ENCODE measurements at places on chromosomes 7 and 10.
A peak's percentile ranks its signal among the peaks of the same experiment; 100 is the strongest.

- no peak for DNase-seq
Observed at GRCh38 chr10:31358688-31359330, 39.8 kb downstream of the ZEB1 start.

DNA sequence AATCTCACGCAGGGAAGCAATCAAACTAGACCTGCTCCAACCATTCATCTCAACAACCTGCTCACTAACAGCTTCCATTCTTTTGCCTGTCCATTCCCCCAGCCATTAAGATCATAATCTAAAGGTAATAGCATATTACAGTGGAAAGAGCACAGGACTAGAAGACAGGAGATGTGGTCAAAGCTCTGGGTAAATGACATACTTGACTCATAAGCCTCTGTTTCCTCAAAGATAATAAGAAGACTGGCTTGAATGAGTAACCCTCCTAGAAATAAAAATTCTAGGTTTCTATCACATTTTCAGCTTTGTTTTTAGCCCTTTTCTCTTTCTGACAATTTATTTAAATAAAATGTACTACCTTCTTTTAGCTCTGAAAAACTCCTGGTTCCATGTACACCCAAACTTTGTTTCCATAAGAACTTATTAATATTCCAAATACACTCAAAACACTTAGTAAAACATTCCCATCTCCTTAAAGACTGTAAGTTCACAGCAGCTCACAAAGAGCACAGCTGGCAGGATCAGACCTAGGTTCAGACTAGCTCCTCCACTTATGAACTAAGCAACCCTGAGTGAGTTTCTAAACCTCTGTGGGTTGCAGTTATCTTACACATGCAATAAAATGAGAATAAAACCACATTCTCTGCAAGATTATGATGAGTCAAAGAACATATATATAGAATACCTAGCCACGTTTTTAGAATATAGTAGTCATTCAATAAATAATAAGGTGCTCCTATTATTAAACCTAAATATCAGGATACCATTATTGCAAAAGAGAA is 11.6 kb downstream of the FAM204A start:
- DNase-seq, result no peak

DNA sequence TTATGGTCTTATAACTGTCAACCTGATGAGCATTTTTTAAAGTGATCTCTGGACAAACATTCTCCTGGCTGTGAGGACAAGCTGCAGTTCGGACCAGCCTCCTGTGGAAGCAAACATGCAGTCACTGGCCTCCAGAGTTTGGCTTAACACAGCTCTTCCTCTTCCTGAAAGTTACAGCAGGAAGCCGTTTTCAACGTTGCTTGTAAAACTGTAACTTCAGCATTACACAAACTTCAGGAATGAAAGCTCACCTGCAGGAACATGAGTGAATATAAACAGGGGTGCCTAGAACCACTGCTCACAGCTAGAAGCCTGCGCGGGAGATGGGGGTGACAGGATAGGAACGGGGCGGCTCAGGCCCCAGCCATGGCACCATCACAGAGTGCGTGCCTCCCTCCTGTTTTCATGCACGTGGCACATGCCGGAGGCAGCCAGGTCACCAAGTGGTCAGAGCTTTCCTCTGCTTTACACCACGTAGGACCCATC is 292.9 kb upstream of the PITRM1 start:
- peak; percentile 56 for DNase-seq

DNA sequence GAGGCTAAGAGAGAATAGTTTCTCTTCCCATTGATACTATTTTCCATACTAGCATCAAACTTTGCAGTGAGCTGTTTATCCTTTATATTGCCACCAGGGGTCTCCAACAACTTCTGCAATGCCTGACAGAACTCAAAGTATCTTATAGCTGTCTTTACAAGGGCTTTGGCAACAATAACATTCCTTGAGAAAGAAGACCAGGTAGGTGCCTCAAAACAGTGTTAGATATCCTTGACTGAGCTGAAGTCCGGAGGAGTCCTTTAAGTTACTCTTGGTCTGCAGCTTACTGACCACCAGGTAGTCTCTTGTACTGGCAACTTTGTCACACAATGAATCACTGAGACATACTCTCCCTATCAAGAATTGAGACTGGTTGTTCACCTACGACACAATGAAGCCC is 30.0 kb upstream of the TES start:
- peak; percentile 62 for DNase-seq

GRCh38 chr7:104963378-104963990 is 50.5 kb upstream of the KMT2E start:
- no peak for DNase-seq

GRCh38 chr7:106260136-106260561 is 24.6 kb downstream of the NAMPT start:
- no peak for DNase-seq

DNA sequence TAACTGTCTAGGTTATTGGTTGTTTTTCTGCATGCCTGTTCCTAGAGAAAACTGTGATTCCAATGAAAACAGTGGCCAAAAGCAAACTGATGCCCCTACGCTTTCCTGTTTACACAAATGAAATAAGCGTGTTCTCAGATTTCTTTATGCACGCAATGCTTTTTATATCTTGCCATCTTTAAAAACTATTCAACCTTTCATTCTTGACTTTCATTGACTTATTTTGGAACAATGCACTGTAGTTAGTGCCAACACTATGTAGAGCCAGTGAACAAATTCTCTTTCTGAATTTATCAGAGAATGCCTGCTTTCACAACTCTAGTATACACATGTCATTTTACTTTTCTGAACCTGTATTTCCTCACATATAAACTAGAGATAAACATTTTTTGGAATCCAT is 86.6 kb downstream of the CABCOCO1 start:
- no peak for DNase-seq

GRCh38 chr10:62456611-62457101 is 82.5 kb downstream of the ZNF365 start:
- DNase-seq, result peak; percentile 17

GRCh38 chr7:148962440-148962822 is 65.9 kb downstream of the PDIA4 start:
- no peak for DNase-seq

GRCh38 chr7:82028097-82028496 is 258.2 kb upstream of the HGF start:
- DNase-seq, result no peak

- no peak for DNase-seq
Observed at GRCh38 chr10:131230641-131231322, 80.7 kb downstream of the TCERG1L start.

- no peak for DNase-seq
Observed at GRCh38 chr7:146606628-146607027, 490.0 kb downstream of the CNTNAP2 start.

GRCh38 chr7:15043931-15044330 is 141.4 kb upstream of the DGKB start:
- DNase-seq, result no peak

- DNase-seq, result no peak
Observed at GRCh38 chr10:14618674-14619073, 156.0 kb downstream of the FAM107B start.

DNA sequence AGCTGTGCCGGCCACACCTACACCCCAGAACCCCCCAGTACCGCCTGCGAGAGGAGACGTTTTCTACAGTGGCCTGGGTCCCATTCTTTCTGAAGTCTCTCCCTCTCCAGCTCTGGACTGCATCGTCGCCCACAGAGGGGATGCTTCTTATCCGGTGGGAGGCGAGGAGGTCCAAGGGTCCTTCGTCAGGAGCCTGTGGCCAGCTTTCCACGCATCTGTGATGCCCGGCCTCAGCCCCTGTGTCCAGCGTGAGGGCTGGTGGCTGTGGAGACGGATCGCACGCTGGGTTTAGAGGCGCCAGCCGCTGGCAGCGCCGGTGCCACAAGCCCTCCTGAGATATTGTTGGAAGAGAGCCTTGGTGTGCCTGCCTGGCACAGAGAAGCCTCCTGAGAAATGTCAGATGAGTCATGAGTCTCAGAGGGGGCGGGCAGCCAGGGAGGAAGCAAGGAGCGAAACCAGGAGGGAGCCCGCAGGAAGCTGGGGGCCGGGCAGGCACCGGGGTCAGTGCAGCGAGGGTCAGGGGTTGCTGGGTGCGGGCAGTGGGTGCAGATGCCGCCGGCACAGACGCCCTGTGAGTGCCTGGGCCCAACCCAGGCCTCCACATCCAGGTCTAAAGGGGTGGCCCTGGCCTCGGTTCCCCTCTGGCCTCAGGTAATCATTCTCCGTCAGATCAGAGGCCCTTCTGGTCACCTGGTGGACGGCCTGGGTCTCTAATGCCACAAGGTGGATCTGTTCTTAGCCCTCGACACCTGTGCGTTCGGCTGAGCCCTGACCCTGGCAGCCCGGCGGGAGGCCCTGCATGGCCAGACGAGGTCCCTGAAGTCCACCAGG is 86.0 kb upstream of the DIP2C start:
- peak; percentile 50 for DNase-seq

All from NB4 (cell line).